CD4-positive, alpha-beta T cell (primary cell): ENCODE measurements at places on chromosomes 1 and 21.

DNA sequence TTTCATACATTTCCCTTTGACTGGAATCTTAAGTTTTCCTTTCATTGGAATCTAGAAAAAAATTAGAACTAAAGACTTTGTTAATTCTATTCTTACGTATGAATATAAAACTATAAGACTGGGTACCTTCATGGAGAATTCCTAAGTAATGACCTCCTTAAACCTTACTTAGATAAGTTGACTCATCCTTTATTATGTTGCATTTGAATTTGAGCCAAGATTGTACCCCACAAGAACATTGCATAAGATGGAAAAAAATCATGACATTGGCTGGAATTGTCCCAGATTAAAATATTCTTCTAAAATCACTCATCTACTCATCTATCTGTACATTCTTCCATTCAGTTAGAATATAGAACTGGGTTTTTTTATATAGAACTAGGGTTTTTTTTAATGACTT lies 137.4 kb downstream of the C1orf21 start:
- DNase-seq: no peak

DNA sequence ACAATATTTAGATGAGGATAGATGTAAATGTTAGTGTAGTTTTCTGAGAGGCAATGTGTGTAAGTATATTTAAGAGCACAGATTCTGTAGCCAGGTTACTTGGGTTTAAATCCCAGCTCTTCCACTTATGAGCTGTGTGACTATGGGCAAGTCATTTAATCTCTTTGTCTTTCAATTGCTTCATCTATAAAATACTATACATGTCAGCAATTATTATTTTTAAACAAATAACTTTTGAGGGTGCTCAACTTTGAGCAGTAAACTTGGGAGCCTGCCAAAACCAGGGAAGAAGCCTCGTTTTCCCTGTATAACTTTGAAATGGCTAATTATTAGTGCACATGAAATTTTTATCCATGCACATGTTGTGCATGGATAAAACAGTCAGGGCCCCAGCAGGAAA lies 222.8 kb downstream of the FOXD2 start:
- DNase-seq: no peak

GRCh38 chr1:73593804-73594203 lies 604.2 kb downstream of the LRRIQ3 start:
- no peak for DNase-seq

- DNase-seq: no peak
These were observed 45.3 kb upstream of the ITPKB start for GRCh38 chr1:226784081-226785049.

DNA sequence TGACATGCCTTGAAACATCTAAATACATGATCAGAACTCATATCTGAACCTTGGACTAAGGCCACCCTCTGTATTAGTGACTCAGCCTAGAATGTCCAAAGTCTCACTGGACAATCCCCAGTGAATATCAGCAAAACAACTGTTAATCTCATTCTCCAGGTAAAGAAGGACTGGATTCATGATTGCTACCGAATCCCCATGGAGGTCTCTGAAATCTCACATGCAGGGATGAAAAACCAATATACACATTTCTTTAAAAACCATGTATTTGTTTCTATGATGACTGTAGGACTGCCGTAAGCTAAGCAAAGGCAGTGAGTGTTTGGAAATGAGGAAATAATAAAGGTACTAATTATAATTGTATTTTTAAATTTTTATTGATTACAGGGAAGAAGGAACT lies at the start of gene OR2L3:
Gene OR2L3 (plus strand): TSS at position 301 of the 400 bp plus-strand sequence. CDS start 13,846 bp downstream, outside the sequence.
- no peak for DNase-seq

DNA sequence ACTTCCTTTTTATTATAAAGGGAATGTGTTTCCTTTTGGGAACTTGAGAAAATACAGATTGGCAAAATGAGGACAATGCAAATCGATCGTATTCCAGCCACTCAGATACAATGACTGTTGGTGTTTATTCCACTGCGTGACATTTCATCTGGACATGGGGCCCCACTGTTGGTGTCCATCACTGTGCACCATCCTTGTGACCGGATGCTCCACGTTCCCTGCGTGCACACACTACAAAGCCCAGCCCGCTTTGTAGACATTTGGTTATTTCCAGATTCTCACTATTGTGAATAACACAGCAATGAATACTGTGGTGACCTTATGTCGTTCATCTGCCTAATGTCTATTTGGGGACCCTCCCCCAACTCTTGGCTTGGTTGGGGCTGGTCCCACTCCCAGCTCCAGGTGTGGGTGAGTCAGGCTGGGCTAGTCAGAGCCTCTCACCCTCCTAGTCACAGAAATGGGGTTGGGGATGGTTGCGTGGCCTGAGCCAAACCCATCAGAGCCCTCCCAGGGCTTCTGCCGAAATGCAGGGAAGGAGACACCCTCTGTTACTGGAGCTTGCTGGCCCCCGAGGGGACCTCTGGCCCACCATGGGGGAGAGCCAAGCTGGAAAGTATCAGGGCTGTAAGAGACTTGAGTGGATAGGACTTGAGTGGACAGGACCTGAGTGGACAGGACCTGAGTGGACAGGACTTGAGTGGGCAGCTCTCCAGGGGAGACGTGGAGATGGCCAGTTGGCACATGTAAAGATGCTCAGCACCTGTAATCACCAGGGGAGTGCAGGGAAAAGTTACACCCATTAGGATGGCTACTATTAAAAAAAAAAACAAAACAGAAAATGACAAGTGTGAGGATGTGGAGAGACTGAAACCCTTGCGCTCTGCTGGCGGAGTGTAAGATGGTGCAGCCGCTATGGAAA lies 57.1 kb upstream of the ADARB1 start:
- no peak for DNase-seq

DNA sequence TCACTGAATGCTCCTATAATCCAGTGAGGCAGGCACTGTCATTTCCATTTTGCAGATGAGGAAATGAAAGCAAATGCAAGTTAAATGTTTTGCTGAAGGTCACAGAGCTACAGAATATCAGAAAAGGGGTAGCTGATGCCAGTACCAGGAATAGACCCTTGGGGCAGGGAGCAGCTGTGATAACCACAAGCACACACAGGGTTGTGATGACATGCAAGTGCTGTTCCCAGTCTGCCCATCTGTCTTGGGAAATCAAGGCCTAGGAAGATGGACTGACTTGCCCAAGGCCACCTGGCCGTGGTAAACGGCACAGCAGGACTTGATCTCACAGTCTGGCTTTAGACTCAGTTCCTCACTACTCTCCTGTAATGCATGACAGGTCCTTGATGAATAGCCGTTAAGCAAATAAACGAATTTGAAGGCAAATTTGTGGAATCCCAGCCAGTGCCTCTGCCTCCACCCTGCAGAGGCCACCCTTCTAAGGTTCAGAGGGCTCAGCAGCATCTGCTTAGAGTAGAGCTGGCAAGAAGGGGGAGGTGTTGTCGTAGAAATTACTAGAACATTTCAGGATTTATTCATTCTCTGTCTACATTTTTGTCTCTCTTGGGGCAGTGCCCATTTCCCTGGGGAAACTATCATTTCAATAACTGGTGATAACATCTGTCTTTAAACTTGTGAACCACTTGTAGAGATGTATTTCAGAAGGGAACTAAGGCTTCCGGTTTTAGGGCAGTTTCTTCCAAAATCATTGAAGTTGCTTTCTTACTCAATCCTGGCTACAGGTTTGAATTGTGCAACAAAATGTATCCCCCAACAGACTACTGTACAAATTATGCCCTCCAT lies 53.2 kb upstream of the MRPS6 start:
- no peak for DNase-seq

- no peak for DNase-seq
These were observed 18.5 kb downstream of the CLCA1 start for GRCh38 chr1:86487131-86487810.

DNA sequence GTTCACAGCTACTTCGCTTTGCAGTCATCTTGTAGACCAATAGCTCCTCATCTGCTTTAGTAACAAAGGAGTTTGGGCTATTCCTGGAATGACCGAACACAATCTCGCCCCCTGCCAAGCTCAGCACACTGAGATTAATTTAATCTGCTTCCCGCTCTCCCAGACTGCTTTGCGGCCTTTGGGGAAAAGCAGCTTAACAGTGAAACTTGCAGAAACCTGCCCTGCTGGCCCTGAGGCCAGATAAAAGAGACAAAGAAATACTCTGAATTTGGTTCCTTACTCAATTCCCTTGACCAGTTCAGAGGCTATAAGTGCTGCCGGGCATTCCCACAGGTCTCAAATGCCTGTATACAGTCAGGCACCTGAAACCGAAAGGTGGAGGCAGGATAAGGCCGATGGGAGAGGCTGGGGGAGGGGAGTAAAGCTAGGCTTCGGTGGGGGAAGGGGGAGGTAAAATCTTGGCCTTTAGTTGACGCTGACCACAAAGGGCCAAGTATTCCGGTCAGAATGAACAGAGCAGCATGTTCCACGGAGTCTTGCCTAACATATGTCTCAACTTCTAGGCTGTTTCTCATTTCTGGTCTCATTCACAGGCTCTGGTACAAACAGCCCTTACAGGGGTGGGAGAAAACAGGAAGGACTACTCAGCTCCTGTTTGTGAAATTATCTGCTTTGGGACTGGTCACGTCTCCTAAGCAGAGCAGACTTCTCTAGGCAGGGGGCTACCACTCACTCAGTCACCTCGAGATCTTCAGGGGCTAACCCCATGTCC lies 17.7 kb upstream of the A3GALT2 start:
- no peak for DNase-seq

DNA sequence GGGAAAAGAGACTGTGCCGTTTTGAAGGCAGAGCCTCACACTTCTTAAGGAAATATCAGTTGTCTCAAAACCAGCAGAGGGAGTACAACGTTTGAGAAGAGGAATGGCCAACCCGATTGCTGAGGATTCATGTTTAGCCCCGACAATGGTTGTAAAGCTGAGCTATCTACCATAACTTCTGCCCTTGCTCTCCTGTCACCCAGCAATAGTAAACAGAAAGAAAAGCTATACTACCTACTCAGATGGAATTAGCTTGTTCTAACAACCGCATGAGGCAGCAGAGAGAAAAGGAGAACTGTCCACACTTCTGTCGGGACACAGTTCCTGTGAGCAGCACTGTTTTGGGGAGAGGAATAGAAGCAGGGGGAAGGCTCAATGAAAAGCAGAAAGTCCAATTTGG lies 91.2 kb downstream of the SLC45A1 start:
- DNase-seq: no peak

DNA sequence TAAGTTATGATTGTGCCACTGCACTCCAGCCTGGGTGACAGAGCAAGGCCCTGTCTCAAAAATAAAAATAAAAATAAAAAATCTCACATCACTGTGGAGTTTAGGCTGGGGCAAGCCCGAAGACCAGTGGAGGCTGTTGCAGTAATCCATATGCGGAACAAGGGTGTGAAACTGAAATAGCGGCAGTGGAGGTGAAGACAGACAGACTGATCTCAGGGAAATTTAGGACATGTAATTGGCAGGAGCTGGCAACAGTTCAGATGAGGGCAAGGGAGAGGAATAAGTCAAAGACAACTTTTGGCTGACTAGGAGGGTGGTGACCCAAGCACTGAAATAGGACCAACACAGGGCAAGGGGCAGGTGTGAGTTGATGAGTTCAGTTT lies 8.4 kb downstream of the ARMH1 start:
- no peak for DNase-seq

GRCh38 chr1:3312898-3313575 lies 141.4 kb upstream of the ARHGEF16 start:
- no peak for DNase-seq

- no peak for DNase-seq
These were observed 7.7 kb downstream of the TFF2 start for GRCh38 chr21:42343101-42343500.

DNA sequence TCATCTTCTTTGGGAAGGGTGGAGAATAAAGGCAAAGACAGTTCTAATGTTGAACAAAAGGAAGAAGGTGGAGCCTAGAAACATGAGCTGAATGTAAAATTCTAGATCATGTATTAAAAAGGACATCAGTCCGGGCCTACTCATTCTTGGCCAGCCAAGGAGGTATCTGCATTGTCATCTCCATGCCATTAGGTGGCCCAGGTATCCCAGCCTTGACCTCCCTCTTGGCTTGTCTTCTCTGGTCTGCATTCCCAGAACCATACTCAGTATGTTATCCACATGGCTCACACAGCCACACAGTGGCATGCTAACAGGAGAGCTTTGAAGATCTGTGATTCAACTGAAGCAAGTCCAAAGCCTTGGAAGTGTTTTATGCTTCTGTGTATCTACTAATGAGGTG lies 369.8 kb upstream of the KAZN start:
- no peak for DNase-seq

DNA sequence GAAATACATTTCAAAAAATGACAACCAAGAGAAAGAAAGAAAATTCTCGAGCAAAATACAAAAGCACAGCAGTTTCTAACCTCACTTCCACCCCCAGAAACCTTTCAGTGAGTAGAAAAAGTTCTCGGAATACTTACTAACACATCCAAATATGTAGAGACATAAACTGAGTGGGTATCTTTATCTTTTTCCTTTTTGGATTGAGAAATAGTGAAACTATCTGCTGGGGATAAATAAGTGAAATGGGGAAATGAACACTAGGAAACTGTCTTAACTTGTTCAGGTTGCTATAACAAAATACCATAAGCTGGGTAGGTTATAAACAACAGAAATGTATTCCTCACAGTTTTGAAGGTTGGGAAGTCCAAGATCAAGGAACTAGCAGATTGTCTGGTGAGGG lies 72.0 kb downstream of the VCAM1 start:
- DNase-seq: no peak

DNA sequence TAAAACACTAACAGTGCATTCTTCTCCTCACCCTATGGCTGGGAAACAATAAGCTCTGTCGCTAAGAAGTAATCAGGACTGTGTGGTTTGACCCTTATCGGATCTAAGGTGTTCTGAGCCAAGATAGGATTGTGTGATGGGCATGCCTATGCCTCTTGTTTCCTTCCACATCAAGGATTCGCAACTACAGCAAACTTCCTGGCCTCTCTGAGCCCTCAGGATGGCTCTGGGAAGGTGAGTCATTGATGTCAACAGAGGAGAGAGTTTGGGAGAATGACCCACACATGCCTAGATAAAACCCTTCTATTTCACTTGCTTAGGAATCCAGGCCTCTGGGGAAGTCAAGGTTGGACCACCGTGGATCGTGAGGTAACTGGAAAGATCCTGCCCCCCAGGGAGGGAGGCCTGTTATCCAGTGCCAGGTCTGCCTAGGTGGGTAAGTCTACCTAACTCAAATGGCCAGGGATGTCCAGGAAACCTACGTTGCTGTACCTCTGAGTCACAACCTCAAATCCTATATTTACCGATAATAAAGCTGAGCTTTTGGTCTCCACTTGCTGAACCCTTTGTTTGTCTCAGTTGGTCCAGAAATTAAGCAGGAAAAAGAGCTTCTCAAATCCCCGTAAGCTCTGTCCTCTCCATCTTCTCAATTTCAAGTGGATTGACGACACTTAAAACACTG lies 27.4 kb downstream of the TIAM1 start:
- DNase-seq: no peak

GRCh38 chr21:36098182-36098532 lies 28.3 kb downstream of the CBR1 start:
- DNase-seq: no peak

GRCh38 chr1:81605023-81605422 lies 195.7 kb upstream of the ADGRL2 start:
- no peak for DNase-seq

DNA sequence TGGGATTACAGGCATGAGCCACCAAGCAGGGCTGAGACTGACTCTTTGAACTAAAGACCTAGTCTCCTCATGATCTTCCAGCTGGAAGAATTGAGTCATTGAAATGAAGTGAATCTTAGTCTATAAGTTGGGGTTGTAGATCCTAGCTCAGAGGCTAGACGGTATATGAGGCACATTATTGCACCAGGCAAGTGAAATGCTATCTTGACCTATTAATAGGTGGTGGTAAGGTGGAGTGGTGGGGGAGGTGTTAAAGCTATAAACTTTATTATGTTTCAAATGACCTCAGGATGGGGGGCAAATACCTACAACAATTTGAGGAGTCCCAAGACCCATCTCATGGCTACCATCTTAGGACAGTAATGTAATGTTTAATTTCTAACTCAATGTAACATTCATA lies 36.8 kb upstream of the SLC16A1 start:
- no peak for DNase-seq
